ENCODE measurements at places on chromosomes 2 and 18. TPM values are rescaled to one million over a fixed set of nuclear protein-coding genes. Genes with fewer than 3 reads are reported as not detected.
A peak's percentile ranks its signal among the peaks of the same experiment; 100 is the strongest.

Gene HK2
- 47.4 TPM for total RNA-seq

GRCh38 chr2:127615511-127616166 lies 30.3 kb upstream of the GPR17 start:
- H3K36me3 ChIP-seq: no peaks in the 10 kb centered on the region
- no peaks in the 10 kb centered on the region for H3K4me1 ChIP-seq
- DNase-seq: no peak
- H3K4me3 ChIP-seq: no peak overlapping the region
- H3K27ac ChIP-seq: no peak overlapping the region

Gene OSR1
- total RNA-seq: 41.5 TPM

GRCh38 chr2:40200366-40200915 lies 251.4 kb downstream of the SLC8A1 start:
- H3K36me3 ChIP-seq: no peaks in the 10 kb centered on the region
- no peaks in the 10 kb centered on the region for H3K27me3 ChIP-seq
- H3K27ac ChIP-seq: no peak overlapping the region
- H3K4me1 ChIP-seq: no peaks in the 10 kb centered on the region
- DNase-seq: no peak
- H3K4me3 ChIP-seq: no peak overlapping the region

Gene M1AP
- total RNA-seq: 0.47 TPM

GRCh38 chr2:47403609-47404193 lies 745 bp downstream of the MSH2 start:
- no peaks in the 10 kb centered on the region for H3K36me3 ChIP-seq
- peak overlapping the region; percentile 60 for H3K27ac ChIP-seq
- H3K4me3 ChIP-seq: peak overlapping the region; percentile 96
- peak; percentile 30 for DNase-seq
- H3K27me3 ChIP-seq: no peaks in the 10 kb centered on the region

DNA sequence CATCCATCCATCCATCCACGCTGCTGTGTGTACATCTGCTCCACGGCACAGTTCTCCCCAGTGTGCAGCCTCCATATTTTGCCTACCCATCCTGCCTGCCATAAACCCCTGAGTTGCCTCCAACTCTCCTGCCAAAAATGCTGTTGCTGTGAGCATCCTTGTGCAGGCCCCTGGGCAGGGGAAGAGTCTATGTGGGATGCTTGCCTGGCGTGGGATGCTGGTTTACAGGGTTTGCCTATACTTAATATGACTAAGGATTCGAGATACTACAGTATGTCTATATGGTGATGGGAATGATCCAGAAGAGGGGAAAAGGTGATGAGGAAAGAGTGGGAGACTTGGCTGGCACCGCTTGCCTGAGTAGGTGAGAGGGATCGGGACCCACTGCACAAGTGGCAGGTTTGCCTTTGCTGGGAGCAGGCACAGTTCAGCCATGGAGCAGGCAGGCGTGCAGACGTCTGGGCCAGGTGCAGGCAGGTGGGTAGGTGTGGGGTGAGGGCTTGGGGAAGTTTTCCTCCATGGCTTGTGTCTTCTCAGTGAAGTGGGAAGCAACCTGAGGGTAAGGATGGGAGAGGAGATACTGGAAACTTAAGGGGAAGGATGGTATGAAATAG lies 30.2 kb upstream of the FAHD2A start:
- H3K27me3 ChIP-seq: peaks cover 32% of the 10 kb centered on the region
- no peaks in the 10 kb centered on the region for H3K36me3 ChIP-seq
- DNase-seq: no peak
- H3K27ac ChIP-seq: no peak overlapping the region
- H3K4me3 ChIP-seq: no peak overlapping the region
- no peaks in the 10 kb centered on the region for H3K4me1 ChIP-seq

- H3K36me3 ChIP-seq: no peaks in the 10 kb centered on the region
- DNase-seq: peak; percentile 74
- no peak overlapping the region for H3K4me3 ChIP-seq
- H3K27me3 ChIP-seq: no peaks in the 10 kb centered on the region
Measured at GRCh38 chr2:85718885-85719492, 24.8 kb downstream of the GNLY start.

- no peak overlapping the region for H3K27ac ChIP-seq
- no peak for DNase-seq
- H3K36me3 ChIP-seq: no peaks in the 10 kb centered on the region
Measured at GRCh38 chr2:188931361-188931760, 42.8 kb upstream of the COL3A1 start.
